ENCODE measurements at places on chromosomes 13 and 19.

- no peak for DNase-seq
These were observed 27.0 kb downstream of the POMP start for GRCh38 chr13:28685892-28686291.

GRCh38 chr19:48302600-48302959, 22.8 kb upstream of the EMP3 start:
- no peak for DNase-seq

- DNase-seq = no peak
These were observed 36.1 kb upstream of the DCUN1D2 start for GRCh38 chr13:113526466-113527220.

GRCh38 chr19:54918499-54918898, 12.6 kb downstream of the NCR1 start:
- no peak for DNase-seq

DNA sequence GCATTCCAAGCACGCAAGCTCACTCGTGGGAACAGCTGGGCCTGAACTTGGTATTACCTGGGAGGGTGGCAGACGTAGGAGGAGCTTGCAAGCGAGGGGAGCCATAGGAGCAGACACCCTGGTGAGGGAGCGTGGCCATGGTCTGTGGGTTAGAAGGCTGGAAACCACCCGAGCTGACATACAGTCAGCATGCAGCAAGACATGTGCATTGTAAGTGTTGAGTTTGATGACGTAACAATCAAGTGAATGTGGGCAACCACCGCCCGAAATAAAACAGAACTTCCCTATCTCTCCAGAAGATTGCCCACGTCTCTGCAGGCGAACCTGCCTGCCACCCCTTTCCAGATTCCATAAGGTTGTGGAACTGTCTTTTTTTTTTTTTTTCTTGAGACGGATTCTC, 26.8 kb downstream of the UBXN6 start:
- DNase-seq = no peak

GRCh38 chr19:58552655-58553054, 2.2 kb downstream of the CHMP2A start:
- no peak for DNase-seq

- DNase-seq = no peak
These were observed 122.3 kb upstream of the ZNF536 start for GRCh38 chr19:30249911-30250310.

- no peak for DNase-seq
These were observed 92.6 kb upstream of the MCF2L start for GRCh38 chr13:112876305-112877000.

DNA sequence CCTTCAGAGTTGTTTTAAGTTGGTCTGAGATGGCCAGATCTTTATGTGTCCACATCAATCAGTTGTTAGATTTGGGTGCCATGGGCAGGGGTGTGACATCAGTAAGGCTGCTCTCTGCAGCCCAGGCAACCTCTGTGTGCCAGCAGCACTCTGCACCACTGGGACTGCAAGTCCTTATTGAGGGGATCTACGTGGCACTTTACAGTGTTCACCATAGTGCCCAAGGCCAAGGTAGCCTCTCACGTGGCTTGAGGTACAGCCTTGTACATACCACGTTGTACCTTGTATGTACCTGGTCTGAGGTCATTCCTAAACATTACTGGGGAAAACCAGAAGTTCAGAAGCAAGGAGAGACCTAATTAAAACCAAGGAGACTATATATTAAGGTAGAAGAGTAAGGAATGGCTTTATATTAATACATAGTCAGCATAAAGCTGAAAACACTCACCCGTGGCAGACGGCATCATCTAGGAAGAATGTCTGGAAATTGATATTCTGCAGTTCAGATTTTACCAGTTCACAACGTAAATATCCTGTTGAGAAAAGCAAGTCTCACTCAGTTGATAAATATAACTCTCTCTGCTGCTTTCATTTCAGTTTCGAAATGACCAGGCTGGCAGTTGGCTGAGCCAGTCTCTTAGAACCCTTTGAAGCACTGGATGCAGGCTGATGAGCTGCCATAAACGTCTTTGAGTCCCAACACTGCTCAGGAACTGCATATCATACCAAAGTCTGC, 128.8 kb downstream of the ZDHHC20 start:
- no peak for DNase-seq

DNA sequence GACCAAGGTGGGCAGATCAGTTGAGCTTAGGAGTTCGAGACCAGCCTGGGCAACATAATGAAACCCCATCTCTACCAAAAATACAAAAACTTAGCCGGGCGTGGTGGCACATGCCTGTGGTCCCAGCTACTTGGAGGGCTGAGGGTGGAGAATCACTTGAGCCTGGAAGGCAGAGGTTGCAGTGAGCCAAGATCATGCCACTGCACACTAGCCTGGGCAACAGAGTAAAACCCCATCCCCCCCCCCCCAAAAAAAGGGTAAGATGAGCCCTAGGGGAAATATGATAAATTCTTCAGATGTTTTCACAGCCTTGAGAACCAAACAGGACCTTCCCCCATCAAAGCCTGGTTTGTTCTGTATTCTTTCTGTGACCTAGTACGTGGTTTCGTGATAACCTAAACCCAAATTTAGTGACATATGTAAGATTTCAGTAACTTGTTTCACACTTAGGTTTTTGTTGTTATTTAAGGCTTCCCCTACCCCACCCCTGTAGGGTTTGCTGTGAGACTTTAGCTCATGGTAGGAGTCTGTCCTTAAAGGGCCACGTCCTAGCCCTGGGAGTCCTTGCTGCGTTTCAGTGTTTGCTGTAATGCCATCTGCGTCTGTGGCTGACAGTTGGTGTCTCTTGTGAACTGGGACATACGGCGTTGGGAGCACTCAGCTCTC, 49.6 kb downstream of the MYO9B start:
- no peak for DNase-seq

DNA sequence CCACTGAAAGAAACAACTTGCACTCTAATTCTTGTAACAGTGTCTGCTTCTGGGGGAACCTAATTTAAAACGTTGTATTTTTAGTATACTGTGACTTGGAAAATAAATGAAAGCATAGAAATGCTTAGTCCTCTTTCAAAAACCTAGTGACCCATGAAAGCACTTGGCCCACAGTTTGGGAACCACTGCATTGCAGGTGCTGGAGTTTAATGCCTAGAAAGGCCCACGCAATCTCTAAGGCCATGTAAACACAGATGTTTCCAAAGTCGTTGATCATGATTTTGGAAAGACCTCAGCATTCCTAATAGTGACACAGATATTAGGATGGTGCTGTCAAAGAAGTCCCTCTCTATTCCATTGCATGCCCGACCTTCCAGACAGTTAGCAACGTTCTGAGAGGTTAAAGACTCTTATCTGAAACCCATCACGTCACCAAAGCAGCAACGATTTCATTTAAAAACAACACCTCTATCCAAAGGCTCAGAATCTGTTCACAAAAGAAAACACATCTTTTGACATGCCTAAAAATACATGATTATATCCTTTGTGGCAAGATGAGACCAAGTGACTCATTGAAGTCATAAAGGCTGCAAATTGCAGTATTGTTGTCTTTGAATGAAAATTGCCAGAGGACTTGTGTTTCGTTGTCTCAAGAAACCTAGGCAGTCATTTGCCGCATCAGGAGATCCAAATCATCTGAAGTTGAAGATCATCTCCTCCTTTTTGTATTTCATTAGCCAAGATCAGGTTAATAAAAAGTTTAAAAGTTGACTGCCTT, 328.0 kb upstream of the ZNF507 start:
- DNase-seq = no peak

DNA sequence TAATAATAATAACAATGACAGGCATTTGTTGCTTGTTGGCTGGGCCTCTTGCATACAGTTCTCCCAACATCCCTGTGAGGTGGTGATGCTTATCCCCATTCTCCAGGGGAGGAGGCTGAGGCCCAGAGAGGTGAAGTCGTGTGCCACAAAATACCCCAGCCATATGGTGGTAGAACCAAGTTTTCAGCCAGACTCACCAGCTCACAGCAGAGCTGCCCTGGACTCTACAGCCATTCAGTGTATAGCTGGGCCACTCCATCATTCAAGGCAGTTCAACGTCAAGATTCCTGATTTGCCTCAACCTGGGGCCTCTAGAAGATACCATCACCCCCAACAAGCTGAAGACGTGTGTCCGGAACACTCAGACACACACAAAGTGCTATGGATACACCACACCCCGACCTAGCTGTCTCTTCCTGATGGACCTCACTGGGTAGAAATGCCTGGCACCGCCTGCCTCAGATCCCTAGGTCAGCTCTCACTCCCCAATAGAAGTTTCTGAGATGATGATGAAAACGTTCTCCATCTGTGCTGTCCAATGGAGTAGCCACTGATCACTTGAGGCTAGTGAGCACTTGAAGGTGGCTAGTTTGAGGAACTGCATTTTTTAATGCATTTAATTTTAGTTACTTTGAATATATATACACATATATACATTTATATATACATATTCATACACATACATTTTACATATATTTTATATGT, 4.3 kb upstream of the CEACAM19 start:
- no peak for DNase-seq

DNA sequence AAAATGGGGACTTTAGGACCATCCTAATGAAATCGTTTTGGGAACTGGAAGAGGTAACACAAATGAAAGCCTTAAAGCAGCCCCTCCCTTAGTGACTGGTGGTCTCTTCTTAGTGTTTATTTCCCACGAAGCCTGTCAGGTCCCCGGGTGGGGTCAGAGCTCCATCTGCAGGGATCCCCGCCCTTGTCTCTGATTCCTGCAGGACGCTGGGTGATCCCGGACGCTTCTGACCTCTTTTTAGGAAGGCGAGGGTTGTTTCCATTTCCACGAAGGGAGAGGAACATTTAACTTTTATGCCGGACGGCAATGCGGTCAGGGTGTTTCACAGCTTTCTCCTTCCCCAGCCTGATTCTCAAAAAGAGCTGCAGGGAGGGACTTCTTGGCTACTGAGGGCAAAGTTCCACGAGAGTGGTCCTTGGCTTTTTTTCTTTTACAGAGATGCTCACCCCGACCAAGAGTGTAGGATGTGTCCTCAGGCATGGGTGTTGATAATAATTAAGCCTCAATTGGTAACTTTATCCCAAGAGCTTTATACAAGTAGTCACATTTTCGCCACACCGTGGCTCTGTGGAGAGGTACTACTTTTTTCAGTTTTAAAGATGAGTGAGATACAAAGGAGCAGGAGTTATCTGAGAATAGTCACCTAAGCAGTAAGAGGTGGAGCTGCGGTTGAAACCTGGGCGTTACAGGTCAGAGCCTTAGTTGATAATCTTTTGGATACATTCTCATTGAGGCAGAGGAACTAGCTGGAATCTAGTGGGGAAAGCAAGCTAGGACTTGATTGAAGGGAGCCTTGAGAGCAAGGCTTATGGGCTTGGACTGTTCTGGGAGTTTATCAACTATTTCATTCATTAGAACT, 813 bp downstream of the ZNF284 start:
- no peak for DNase-seq

DNA sequence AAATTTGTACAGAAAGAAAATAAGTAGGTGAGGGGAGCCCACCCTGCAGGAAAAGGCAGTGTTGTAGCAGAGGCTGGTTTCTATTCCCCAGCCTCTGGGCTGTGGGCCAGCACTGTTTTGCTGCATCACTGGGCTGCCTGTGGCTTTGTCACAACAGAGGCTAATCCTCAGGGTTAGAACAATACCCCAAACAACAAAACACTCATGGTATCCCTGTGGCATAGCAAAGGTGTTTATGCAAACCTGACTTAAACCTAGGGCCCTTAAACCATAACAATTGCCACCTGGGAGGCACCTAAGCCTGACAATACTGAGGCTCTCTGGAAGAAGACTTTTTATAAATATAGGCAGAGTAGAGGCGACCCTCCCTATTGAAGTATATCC, 314.7 kb downstream of the OLFM4 start:
- DNase-seq = no peak

DNA sequence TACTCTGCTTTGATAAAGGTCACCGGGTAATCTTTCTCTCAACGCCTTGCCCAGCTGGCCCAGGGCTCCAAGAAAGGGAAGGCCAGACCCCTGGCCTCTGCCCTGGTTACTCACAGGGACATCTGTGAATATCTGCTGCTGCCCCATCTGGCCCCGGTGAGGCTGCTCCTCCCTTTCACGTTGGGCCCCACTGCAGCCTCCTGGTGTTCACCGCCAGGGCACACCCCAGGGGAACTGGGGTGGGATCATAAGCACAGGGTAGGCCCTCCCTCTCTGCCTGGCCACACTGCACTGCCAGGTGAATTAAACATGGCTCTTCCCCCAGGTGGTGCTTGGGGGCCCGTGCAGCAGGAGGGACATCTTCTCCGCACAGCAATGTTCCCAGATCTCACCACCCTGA, 12.7 kb downstream of the LAIR1 start:
- DNase-seq = no peak

GRCh38 chr13:73072239-73072900, 13.6 kb downstream of the KLF5 start:
- no peak for DNase-seq

DNA sequence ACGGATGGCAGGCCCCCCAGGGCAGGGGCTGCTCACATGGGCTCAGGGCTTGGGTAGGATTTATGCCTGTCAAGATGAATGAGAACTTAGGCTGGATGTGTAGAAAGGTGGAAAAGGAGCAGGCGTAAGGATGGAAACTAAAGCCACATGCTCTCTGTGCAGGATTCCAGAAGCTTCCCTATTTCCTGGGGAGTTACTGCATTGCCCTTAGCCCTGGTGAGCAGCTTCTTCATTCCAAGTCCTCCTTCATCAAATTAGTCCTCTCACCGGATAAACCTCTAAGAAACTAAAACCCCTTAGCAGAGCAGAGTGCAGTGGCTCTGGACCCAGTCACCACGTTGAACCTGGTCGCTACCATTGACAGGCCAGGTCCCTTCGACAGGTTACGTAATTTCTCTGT, 7.4 kb downstream of the ATP12A start:
- no peak for DNase-seq

DNA sequence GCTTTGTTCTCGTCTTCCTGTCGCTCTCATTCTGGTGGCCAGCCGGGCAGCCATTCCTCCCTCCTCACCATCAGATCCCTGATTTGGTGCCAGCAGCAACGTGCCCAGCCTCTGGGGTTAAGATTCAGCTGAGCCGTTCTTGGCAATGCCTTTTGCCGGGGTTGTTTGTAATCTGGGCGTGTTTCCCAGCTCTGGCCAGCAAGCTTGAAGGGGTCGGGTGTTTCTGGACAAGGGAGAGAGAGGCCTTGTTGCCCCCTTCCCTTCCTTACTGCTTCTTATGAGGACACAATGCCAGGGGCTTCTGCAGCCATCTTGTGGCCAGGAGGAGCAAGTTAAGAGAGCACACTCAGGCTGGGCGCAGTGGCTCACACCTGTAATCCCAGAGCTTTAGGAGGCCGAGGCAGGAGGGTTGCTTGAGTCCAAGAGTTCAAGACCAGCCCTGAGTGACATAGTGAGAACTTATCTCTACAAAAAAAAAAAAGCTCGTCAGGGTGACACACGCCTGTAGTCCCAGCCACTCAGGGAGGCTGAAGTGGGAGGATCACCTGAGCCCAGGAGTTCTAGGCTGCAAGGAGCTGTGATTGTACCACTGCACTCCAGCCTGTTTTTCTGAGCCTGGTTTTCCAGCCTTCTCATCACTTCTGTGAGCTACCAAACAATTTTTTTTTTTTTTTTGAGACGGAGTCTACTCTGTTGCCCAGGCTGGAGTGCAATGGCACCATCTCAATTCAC, 10.7 kb upstream of the CRTC1 start:
- DNase-seq = no peak

GRCh38 chr13:107964395-107964794, 250.9 kb downstream of the LIG4 start:
- DNase-seq = no peak

- no peak for DNase-seq
These were observed 17.9 kb downstream of the TFDP1 start for GRCh38 chr13:113602291-113602988.

All from stimulated activated CD4-positive, alpha-beta T cell treated with anti-CD3 and anti-CD28 coated beads, Interleukin-15, amount 100 ng/mL, for 1 hour (primary cell).